ENCODE measurements at places on chromosomes 11 and 22. TPM values are rescaled to one million over a fixed set of nuclear protein-coding genes. Genes with fewer than 3 reads are reported as not detected.

FAM83F gene
- not detected for total RNA-seq

OLFML1 gene
- total RNA-seq: 0.32 TPM

TMEM191B gene
- total RNA-seq: not detected

AGBL2 gene
- total RNA-seq: 1.2 TPM

RASGRP2 gene
- total RNA-seq: not detected

SAA1 gene
- 3.0 TPM for total RNA-seq

SERPING1 gene
- total RNA-seq: 17.0 TPM

TXN2 gene
- total RNA-seq: 16.7 TPM

OR6A2 gene
- total RNA-seq: not detected

APOA4 gene
- not detected for total RNA-seq

HSD17B12 gene
- 110 TPM for total RNA-seq

CPT1A gene
- 15.0 TPM for total RNA-seq
